Type B pancreatic cell (in vitro differentiated cells): ENCODE measurements at places on chromosomes 16 and 17. TPM values are rescaled to one million over a fixed set of nuclear protein-coding genes. Genes with fewer than 3 reads are reported as not detected.

The TLCD2 gene
- total RNA-seq: 4.0 and 4.3 TPM in 2 replicates

GRCh38 chr16:78196502-78196901 lies 97.0 kb downstream of the WWOX start:
- no peaks in the 10 kb centered on the region for H3K27me3 ChIP-seq
- DNase-seq: no peak
- H3K4me3 ChIP-seq: no peak overlapping the region
- H3K4me1 ChIP-seq: peaks cover 10% of the 10 kb centered on the region
- no peak overlapping the region for H3K27ac ChIP-seq
- no peaks in the 10 kb centered on the region for H3K36me3 ChIP-seq

The HNF1B gene
- total RNA-seq: 10.6 and 19.0 TPM in 2 replicates

The C16orf92 gene
- total RNA-seq: not detected in 2 replicates

- peak overlapping the region; percentile 97 for H3K27ac ChIP-seq
- no peaks in the 10 kb centered on the region for H3K27me3 ChIP-seq
- DNase-seq: no peak
- peaks cover 7% of the 10 kb centered on the region for H3K36me3 ChIP-seq
Measured at GRCh38 chr17:78883089-78883532, 19.9 kb downstream of the CEP295NL start.

DNA sequence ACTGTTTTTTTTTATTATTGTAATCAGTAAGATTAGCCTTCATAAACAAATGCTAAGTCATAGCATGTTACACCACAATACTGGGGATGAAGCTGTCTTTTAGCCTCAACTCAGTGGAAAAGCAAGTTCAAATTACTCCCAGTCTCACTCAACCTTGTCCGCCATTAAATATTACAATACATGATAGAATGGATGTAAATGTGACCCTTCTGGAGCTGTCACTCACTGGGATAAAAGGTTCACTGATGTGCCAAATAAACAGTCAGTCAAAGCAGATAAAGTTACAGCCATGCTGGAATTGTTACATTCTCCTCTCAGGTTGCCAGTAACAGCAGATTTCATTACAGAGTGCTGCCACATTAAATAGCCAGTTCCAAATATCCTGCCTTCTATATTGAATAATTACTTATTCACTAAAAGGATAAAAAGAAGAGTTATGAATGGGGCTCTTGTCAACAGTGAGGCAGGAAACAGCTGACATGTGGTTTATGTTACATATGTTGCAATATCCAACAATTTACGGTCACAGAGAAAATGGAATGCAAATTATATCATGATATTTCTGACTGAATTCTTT lies 53.4 kb downstream of the BRIP1 start:
- no peak overlapping the region for H3K4me3 ChIP-seq
- H3K4me1 ChIP-seq: peaks cover 5% of the 10 kb centered on the region
- peak overlapping the region; percentile 27 for H3K27ac ChIP-seq
- H3K27me3 ChIP-seq: no peaks in the 10 kb centered on the region
- H3K36me3 ChIP-seq: peaks cover 7% of the 10 kb centered on the region

- H3K36me3 ChIP-seq: peaks cover 3% of the 10 kb centered on the region
- H3K27me3 ChIP-seq: peaks cover 53% of the 10 kb centered on the region
- no peak for DNase-seq
- H3K27ac ChIP-seq: no peak overlapping the region
- H3K4me1 ChIP-seq: peaks cover 7% of the 10 kb centered on the region
Measured at GRCh38 chr17:49987681-49988441, 7.2 kb downstream of the DLX3 start.

GRCh38 chr16:74449470-74449869 lies 28.2 kb upstream of the CLEC18B start:
- no peak overlapping the region for H3K4me3 ChIP-seq
- H3K27me3 ChIP-seq: no peaks in the 10 kb centered on the region
- peaks cover 32% of the 10 kb centered on the region for H3K36me3 ChIP-seq
- peak overlapping the region; percentile 58 for H3K27ac ChIP-seq
- no peaks in the 10 kb centered on the region for H3K4me1 ChIP-seq
- DNase-seq: no peak

DNA sequence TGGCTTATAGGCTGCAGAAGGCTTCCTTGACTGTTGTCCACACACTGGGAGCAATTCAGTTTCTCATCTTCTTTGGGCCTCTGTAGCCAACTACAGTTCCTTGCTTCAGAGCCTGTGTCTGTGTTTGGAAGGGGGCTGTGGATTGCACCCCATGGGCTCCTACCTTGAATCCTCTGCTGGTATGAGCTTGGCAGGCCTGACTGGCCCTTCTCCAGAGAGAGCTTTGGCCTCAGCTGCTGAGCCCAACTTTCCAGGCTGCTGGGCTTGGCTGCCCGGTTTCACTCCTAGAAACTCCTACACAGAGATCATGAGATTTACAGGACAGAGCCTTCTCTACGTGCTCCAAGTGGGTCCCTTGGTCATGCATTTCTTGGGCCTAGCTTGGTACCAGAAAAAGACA lies 354.4 kb downstream of the SNX29 start:
- DNase-seq: no peak
- H3K4me3 ChIP-seq: no peak overlapping the region
- no peak overlapping the region for H3K27ac ChIP-seq
- no peaks in the 10 kb centered on the region for H3K36me3 ChIP-seq

The ARHGAP44 gene
- 10.9 and 17.5 TPM in 2 replicates for total RNA-seq

DNA sequence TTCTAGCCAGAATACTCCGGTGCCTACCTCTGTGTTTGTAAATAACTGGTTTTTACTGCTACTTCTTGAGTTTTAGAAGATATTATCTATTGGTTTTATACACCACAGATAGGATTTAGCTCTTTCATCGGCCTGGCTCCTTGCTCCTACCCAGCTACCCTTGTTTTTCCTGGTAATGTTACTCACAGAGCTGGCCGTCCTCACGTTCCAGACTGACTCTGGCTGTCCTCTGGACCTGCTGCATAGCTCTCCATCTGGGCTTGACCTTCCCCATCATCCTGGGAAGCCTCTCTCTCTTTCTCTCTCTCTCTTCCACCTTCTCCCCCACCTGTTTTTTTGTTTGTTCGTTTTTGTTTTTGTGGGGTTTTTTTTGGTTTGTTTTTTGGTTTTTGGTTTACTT lies 51.5 kb downstream of the MPRIP start:
- H3K27ac ChIP-seq: peak overlapping the region; percentile 35
- H3K36me3 ChIP-seq: peaks cover 18% of the 10 kb centered on the region
- H3K4me1 ChIP-seq: peaks cover 55% of the 10 kb centered on the region

GRCh38 chr17:35350493-35350892 lies 22.9 kb downstream of the SLFN11 start:
- no peak for DNase-seq
- H3K4me3 ChIP-seq: no peak overlapping the region
- H3K27me3 ChIP-seq: peaks cover 39% of the 10 kb centered on the region
- H3K27ac ChIP-seq: no peak overlapping the region
- H3K36me3 ChIP-seq: no peaks in the 10 kb centered on the region

- peaks cover 52% of the 10 kb centered on the region for H3K4me1 ChIP-seq
- peak overlapping the region; percentile 46 for H3K27ac ChIP-seq
- H3K36me3 ChIP-seq: peaks cover 4% of the 10 kb centered on the region
- peak overlapping the region; percentile 68 for H3K4me3 ChIP-seq
- no peak for DNase-seq
Measured at GRCh38 chr17:17822189-17822588, 14.6 kb downstream of the SREBF1 start.

The OTOP3 gene
- total RNA-seq: 0.80 and 1.3 TPM in 2 replicates

GRCh38 chr17:57577751-57578607 lies 167.1 kb downstream of the CCDC182 start:
- DNase-seq: no peak
- peaks cover 56% of the 10 kb centered on the region for H3K4me1 ChIP-seq
- no peaks in the 10 kb centered on the region for H3K36me3 ChIP-seq
- H3K4me3 ChIP-seq: peak overlapping the region; percentile 75
- H3K27ac ChIP-seq: peak overlapping the region; percentile 75

DNA sequence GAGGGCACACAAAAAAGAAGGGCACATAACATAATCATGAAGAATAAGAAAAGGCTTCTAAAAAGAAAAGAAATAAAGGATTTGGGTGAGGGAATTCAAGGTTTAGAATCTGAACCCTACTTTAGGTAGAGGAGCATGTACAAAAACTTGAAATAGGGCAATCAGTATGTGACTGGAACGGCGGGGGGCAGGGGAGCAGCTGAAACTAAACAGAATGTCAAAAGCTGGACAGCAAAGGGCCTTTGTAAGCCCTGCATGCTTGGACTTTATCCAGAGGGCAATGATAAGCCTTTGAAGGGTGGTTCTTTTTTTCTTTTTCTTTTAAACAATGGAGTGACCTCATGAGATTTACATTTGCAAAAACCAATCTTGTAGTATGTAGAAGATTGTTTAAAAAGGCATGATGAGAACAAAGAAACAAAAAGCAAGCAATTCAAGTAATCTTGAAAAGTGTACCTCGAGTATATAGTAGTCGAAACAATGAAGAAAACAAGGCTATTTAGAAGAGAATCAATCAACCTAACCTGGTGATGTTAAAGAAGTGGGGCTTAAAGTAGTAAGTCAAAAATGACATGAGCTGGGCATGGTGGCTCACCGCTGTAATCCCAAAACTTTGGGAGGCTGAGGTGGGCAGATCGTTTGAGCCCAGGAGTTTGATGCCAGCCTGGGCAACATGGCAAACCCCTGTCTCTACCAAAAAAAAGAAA lies 46.7 kb upstream of the ANKFY1 start:
- no peaks in the 10 kb centered on the region for H3K27me3 ChIP-seq
- peak overlapping the region; percentile 12 for H3K4me3 ChIP-seq
- DNase-seq: no peak
- peaks cover 14% of the 10 kb centered on the region for H3K36me3 ChIP-seq
- H3K4me1 ChIP-seq: peaks cover 38% of the 10 kb centered on the region

The RAB11FIP4 gene
- 32.4 and 44.7 TPM in 2 replicates for total RNA-seq

GRCh38 chr17:48645639-48646182 lies 19.6 kb upstream of the HOXB9 start:
- no peak overlapping the region for H3K27ac ChIP-seq
- DNase-seq: no peak
- no peaks in the 10 kb centered on the region for H3K36me3 ChIP-seq
- peaks cover 95% of the 10 kb centered on the region for H3K27me3 ChIP-seq
- H3K4me1 ChIP-seq: peaks cover 4% of the 10 kb centered on the region
- peak overlapping the region; percentile 61 for H3K4me3 ChIP-seq

- H3K4me1 ChIP-seq: peaks cover 6% of the 10 kb centered on the region
- no peaks in the 10 kb centered on the region for H3K36me3 ChIP-seq
- H3K27me3 ChIP-seq: no peaks in the 10 kb centered on the region
- no peak for DNase-seq
- H3K4me3 ChIP-seq: no peak overlapping the region
Measured at GRCh38 chr17:69954241-69954925, 120.6 kb upstream of the KCNJ16 start.

The CACNG4 gene
- total RNA-seq: 27.5 and 32.1 TPM in 2 replicates

DNA sequence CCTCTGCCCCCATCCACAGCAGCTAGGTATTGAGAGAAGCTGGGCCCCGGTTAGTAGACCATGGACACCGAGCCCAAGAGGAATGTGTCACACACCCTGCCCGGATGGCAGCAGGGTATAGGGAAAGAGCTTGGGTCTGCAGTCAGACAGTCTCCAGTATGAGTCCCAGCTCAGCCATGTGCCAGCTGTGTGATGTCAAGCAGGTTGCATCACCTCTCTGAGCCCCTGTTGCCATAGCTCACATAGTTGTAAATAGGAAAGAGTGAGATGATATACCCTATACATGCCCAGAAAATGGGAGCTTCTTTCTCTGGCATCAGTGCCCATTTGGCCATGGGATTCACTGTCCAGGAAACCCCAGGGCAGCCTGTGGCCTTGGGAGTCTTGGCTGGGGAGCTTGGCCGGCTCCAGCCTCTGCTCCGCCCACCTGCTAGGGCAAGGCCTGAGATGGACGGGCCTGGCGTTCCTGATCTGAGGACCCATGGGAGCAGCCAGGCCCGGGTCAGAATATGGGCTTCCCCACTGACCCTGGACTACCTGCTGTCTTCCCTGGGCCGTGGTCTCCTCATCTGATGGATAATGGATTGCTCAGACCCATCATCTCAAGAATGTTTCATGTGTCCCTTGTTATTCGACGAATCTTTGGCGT lies 13.2 kb downstream of the CD300LG start:
- H3K4me1 ChIP-seq: no peaks in the 10 kb centered on the region
- peaks cover 6% of the 10 kb centered on the region for H3K27me3 ChIP-seq
- DNase-seq: no peak
- H3K27ac ChIP-seq: no peak overlapping the region
- no peak overlapping the region for H3K4me3 ChIP-seq

DNA sequence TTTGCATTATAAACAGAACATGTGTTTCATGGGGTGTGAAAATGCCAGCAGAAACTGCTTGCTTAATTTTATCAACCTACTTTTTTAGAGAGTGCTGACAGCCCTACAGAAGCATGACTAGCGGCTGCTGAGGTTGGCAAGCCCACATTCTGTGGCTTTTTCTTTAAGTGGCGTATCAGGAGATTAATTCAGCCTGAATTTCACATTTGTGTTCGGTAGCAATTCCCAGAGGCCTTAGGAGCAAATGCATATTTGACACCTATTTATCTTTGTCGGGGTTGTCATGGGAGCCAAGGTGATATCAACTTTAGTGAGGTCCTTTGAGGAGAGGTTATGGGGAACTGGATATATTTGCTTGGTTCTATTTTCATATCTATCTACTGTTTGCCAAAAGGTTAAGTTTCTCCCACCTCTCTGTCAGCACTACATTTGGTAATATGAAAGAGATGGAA lies 140.9 kb downstream of the KCNJ2 start:
- no peaks in the 10 kb centered on the region for H3K36me3 ChIP-seq
- H3K4me3 ChIP-seq: no peak overlapping the region
- no peaks in the 10 kb centered on the region for H3K27me3 ChIP-seq
- no peak overlapping the region for H3K27ac ChIP-seq
- H3K4me1 ChIP-seq: no peaks in the 10 kb centered on the region

The AANAT gene
- not detected in 2 replicates for total RNA-seq

The KRTAP16-1 gene
- not detected in 2 replicates for total RNA-seq

DNA sequence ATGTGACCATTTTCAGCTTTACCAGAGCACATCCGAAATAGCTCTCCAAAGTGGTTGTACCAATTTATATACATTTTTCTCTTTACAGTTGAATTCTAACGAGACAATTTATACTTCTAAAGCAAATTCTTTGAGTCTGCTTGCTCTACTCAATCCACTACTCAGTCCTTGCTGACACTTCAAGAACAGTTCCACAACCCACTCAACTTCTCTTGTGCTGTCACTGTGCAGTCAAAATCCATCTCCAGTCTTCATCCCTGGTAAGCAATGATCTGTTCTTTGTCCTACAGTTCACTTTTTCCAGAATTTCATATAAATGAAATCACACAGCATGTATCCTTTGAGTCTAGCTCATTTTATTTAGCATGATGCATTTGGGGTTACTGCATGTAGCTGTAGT lies 30.6 kb downstream of the NETO2 start:
- no peak for DNase-seq
- no peak overlapping the region for H3K4me3 ChIP-seq
- H3K27me3 ChIP-seq: no peaks in the 10 kb centered on the region
- no peak overlapping the region for H3K27ac ChIP-seq
- peaks cover 27% of the 10 kb centered on the region for H3K36me3 ChIP-seq
- H3K4me1 ChIP-seq: no peaks in the 10 kb centered on the region

DNA sequence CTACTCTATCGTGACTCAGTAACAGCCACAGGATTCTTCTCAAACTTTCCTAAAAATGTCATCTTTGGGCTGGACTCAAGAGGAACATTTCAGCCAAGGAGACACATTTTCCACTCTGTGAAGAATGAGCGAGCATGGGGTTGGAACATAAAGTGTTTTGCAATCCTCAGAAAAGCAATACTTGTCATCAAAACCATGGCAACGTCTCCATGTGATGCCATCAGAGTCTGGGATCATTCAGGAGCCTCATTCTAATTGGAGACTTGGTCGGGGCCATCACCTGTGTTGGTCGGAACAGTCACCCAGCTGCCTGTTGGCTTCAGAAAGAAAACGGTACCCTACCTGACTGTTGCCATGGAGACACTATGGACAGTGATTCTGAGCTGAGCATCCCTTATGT lies 25.5 kb downstream of the MYOCD start:
- H3K4me1 ChIP-seq: no peaks in the 10 kb centered on the region
- no peaks in the 10 kb centered on the region for H3K36me3 ChIP-seq
- no peaks in the 10 kb centered on the region for H3K27me3 ChIP-seq
- no peak overlapping the region for H3K27ac ChIP-seq
- no peak for DNase-seq
